ENCODE measurements at places on chromosomes 3 and 15.

GRCh38 chr15:30962079-30962478 lies 29.3 kb downstream of the MTMR10 start:
- no peak for DNase-seq

DNA sequence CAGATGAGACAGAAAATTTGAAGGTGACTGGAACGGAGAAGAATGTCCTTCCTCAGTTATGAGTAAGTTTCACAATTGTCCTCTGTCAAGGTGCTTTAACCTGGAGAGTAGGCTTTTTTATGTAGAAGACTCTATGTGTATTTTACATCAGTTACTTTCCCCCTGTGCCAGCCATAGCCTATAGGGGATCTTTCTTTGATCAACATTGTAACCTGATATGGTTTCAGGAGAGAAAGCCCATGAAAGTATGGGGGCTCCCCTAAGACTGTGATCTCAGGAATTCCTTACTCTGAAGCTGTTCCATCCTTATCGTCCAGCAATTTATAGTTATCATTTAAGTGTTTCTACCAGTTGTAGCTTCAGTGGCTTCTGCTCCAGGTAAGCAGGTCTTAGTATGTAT lies 1076.3 kb upstream of the EPHA6 start:
- DNase-seq, result no peak

DNA sequence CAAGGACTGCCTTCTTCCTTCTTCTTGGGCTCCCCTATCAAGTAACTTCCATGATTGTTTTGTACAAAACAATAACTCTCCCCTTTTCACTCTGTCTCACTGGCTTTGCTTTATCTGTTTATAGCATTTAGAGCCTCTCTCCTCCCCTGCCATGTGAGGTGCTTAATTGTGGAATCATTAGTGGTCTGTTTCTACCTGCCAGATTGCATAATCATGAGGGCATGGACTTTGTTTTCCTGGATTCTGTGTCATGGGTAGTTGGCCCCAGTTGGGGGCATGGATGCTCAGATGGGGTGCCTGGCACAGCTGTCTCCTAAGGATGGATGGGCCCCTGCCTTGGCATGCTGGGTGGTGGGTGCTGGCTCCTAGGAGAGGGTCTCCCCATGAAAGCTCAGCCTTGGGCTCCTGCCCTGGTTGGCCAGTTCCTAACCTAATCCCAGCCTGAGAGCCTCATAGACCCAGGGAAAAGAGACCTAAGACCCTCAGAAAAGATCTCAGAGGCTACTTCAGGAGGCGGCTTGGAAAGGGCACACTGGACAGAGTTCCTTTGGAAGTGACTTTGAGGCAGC lies 8.0 kb upstream of the CTXND1 start:
- no peak for DNase-seq

GRCh38 chr3:195803289-195803908 lies 8.3 kb downstream of the MUC4 start:
- no peak for DNase-seq

GRCh38 chr3:117486719-117487716 lies 777.4 kb downstream of the TUSC7 start:
- no peak for DNase-seq

- no peak for DNase-seq
Observed at GRCh38 chr3:187678726-187679268, 8.6 kb upstream of the SST start.

- DNase-seq, result no peak
Observed at GRCh38 chr3:52062505-52062904, 6.1 kb upstream of the DUSP7 start.

DNA sequence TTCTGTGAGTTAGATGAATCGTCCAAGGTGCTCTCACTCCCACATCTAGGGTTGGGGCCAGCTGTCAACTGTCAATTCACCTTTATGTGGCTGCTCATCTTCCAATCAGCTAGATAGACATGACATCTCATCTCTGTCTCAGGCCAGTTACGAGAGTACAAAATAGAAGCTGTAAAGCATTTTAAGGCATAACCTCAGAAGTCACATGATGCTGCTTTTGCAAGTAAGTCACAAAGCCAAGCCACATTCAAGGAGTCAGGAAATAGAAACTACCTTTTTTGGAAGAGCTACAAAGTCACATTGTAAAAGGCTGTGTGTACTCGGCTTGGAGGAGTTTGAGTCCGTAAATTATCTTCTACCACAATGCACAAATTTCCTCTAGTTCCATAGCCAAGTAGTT lies 5.1 kb upstream of the CCR1 start:
- no peak for DNase-seq

- no peak for DNase-seq
Observed at GRCh38 chr15:69014454-69014853, at the start of gene NOX5. Gene NOX5, plus strand, starts transcription at chr15:69014695. Its CDS starts 41 bp downstream, at chr15:69014736.

GRCh38 chr3:126035362-126036050 lies 48.4 kb downstream of the SLC41A3 start:
- no peak for DNase-seq

GRCh38 chr15:84387086-84387485 lies 151.5 kb downstream of the GOLGA6L4 start:
- DNase-seq, result peak; percentile 78

DNA sequence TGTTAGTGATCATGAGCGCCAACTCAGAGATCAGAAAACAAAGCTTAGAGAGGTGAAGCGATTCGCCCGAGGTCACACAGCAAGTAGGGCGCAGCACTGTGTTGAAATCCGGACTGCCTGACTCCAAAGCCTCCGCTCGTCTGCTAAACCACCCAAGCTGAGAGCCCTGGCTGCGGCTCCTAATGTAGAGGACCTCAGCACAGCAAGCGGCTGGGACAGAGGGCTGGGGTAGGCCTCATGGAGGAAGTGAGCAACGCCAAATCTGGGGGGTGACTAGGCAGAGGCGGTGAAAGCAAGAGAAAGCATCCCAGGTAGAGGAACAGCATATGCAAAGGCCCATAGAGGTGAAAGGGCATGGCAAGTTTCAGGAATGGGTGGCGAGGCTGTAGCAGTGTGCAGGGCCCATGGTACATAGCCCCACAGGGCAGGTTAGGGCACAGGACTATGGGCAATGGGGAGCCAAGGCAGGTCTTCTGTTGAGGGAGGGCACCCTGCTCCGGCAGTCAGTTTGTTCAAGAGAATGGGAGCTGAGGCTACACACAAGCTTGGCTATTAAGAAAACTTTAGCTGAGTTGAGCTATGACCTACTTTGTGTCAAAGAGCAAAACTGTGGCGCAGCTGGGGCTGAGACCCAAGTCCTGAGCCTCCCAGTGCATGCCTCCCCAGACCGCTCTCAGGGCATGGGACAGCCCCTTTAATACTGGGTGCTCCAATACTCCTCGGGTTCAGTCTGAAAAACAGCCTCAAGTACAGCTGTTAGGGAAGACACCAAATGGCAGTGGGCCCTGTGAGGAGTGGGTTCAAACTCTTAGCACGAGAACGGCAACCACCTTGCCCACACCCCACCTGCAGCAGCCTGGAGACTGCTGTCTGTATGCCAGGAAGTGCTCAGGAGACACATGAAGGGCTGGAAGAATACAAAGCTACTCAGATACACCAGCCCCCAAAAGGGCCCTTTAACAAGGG lies 988 bp upstream of the CFAP92 start:
- no peak for DNase-seq

- DNase-seq, result no peak
Observed at GRCh38 chr3:69871251-69871650, 128.3 kb upstream of the SAMMSON start.

- no peak for DNase-seq
Observed at GRCh38 chr3:157912514-157913451, 193.4 kb downstream of the SHOX2 start.

DNA sequence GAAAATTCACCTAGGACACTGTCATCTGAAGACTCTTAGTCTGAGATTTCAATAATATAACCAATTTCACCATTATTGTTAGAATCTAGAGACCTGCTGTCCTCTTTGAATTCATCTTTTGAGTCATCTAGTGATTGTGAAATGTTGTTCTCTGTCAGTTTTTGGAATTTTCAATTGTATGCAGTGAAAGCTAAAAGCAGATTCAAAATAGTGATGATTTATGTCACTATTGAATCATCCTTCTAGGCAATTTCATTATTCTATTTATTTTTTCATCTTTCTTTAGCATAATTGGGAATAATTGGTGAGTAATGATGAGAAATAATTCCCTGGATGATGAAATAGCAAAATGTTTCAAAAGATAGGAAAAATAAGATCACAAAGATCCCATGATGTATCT lies 101.7 kb upstream of the EIF1B start:
- DNase-seq, result no peak

DNA sequence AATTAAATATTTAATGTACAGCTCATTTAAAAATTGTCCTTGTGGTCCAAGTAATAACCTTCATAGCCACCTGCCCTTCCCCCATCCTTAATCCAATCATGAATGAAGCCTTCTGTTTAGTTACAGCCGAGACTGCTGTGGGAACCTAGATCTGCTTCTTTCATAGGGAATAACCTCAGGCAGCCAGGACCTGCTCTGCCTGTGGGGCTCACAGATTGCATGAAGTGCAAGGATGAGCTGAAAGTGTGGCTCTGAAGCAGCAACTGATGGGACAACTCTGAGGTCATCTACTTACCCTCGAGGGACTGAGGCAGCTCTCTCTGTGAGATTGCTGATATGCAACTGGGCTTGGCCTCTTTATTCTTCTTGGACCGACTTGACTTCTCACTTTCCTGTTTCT lies 169.8 kb downstream of the POTEB3 start:
- no peak for DNase-seq

- no peak for DNase-seq
Observed at GRCh38 chr3:54875596-54876268, 52.1 kb downstream of the LRTM1 start.

DNA sequence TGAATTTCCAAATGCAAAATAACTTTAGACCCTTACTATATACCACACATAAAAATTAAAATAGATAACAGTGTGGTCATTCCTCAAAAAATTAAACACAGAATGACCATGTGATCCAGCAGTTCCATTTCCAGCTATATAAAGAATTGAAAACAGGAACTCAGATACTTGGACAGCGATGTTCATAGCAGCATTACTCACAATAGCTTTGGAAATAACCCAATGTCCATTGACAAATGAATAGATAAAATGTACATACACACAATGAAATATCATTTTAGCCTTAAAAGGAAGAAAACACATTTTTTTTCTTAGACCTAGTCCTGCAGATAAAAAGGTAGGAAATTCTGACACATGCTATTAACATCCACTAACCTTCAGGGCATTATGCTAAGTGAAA lies 26.7 kb downstream of the RAD51 start:
- no peak for DNase-seq

- DNase-seq, result no peak
Observed at GRCh38 chr15:76147906-76148570, 88.3 kb downstream of the TMEM266 start.

DNA sequence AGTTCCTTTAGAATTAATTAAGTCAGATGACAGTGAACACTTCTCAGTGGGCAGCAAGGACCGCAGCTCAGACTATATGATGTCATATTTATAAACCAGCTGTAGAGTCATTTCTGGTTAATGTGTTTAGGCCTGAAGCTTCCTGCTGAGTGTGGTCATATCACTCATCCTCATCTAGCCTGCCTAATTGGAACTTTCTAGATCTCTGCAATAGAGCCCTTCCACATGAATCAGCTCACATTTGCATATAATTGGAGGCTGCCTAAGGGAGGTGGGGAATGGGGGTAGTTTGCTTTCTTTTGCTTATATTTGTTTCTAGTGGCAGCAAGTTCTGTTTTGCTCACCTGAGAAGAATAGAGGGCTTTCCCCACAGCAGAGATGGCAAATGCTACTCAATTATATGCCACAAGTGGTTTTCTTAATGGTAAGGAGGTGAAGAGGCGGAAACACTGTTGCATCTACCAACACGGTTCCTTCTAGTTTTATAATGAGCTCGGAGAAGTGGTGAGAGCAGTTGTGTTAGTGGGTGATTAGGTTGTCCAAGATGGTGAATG lies 148.1 kb downstream of the KLHL25 start:
- DNase-seq, result no peak

GRCh38 chr15:74275957-74276356 lies 39.8 kb downstream of the CCDC33 start:
- no peak for DNase-seq

DNA sequence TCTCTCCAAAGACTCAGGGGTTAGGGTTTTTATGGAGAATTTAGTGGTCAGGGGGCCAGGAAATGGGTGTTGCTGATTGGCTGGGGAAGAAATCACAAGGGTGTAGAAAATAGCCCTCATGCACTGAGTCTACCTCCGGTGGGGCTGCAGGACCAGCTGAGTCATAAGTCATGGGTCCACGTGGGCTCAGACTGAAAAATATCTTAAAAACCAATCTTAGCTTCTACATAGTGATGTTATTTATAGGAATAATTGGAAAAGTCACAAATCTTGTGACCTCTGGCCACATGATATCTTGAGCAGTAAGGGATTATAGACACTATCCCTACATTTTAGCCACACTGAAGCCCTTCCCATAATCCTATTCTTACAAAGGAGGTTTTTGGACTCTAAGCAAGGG lies 224.0 kb downstream of the DPH6 start:
- DNase-seq, result no peak

GRCh38 chr3:119145500-119146167 lies at the start of gene TEX55:
Gene TEX55, plus strand, starts transcription at chr3:119146165. Its CDS starts 25 bp downstream, at chr3:119146190.
- DNase-seq, result peak; percentile 59

- DNase-seq, result no peak
Observed at GRCh38 chr3:15439476-15439875, 12.1 kb downstream of the EAF1 start.

DNA sequence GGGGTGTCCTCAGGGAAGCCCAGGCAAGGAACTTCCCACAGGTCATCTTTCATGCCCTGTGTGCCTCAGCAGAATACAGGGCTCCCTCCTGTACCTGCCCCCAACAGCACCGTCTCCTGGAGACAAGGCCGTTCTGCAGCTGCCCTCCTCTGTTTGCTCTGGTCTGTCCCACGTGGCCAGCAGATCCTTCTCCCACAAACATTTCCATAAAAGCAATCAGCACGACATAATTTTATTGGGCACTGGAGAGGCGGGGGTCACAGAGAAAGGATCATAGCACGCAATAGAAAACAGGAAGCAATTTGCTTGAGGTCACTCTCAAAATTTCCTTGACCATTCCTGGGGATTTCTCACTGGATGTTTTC lies 29.4 kb downstream of the STARD5 start:
- DNase-seq, result no peak

GRCh38 chr3:71453822-71454511 lies 129.6 kb downstream of the FOXP1 start:
- no peak for DNase-seq

DNA sequence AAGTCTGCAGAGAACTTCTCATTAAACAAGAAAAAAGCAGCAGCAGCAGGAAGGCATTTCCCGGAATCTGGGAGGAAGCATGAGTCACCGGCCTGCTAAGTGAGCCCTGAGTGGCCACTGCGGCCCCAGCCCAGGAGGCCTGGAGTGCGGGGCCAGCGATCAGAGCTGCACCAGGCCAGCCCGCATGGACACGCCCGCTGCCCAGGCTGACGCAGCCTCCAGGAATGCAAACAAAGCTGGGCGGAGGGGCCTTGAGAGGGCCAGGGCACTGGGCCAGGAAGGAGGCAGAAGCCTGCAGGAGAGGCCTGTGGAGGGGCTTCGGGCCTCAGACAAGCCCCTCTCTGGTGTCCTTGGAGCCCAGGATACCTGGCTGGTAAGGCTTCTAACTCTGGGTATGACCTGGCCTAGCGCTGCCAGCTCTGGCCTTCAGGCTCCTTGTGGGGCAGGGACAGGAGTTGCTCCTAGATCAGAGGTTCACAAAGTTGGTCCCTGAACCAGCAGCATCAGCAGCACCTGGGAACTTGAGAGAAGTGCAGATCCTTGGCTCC lies 101.2 kb downstream of the SMAD6 start:
- DNase-seq, result peak; percentile 74

- no peak for DNase-seq
Observed at GRCh38 chr3:168398371-168399025, 302.8 kb upstream of the GOLIM4 start.
